ENCODE measurements at places on chromosomes 11 and 22. TPM values are rescaled to one million over a fixed set of nuclear protein-coding genes. Genes with fewer than 3 reads are reported as not detected.

Gene NFRKB
- 37.5 TPM for total RNA-seq

DNA sequence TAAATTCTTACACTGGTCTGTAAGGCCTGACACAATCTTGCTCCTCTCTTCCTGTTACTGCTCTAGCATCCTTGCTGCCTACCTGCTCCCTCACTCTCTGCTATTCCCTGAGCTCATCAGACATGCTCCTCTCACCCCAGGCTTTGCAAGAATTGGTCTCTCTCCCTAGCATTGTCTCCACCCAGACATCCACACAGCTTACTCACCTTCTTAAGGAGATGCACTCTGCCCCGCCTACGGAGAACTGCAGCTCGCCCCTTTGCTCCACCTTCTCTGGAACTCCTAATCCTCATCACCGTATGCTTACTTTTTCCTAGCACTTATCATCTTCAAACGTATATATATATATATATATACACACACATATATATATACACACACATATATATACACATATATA is 23.3 kb upstream of the TMPRSS5 start:
- no peak for DNase-seq

DNA sequence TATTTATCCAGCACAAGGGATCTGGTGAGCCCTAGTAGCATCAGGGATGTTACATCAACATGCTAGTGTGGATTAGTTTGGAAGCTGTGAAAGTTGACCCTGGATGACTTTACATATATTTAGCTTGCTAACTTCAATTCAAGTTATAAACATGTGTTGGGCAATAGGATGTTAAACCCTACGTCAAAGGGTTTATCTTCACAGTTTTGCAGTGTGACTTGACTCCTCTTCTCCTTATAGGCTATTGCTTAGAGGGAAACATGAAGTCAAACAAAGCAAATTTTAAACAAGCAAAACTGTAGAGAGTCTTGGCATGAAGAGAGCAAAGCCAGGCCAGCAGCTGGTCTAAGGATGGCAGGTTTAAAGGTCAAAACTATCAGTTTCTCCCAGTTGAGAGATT is 11.3 kb upstream of the CTSC start:
- no peak for DNase-seq

- no peak for DNase-seq
Observed at GRCh38 chr11:16895306-16895705, 118.9 kb downstream of the PLEKHA7 start.

- DNase-seq, result no peak
Observed at GRCh38 chr11:58941838-58942237, 2.5 kb downstream of the GLYATL1 start.

Gene RBX1
- total RNA-seq, result 88.8 TPM

Gene FBLN1
- total RNA-seq, result not detected

DNA sequence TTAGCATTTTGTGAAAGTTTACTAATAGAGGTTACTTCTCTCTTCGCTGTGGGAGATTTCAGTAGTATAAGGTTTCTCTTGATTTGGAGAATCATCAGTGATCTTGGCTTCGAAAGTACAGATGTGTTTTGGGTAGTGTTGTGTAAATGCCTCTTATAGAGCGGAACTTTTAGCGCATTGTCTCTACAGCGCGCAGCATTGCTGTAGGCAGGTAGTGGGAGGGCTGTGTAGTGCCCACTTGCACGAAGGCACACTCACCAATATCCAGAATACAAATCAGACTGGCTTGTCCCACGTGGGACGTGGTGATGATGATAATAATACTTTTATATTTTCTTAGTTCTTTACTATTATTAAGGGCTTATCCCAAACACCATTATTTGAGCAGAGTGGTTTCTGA is 51.4 kb downstream of the FAM83F start:
- no peak for DNase-seq

DNA sequence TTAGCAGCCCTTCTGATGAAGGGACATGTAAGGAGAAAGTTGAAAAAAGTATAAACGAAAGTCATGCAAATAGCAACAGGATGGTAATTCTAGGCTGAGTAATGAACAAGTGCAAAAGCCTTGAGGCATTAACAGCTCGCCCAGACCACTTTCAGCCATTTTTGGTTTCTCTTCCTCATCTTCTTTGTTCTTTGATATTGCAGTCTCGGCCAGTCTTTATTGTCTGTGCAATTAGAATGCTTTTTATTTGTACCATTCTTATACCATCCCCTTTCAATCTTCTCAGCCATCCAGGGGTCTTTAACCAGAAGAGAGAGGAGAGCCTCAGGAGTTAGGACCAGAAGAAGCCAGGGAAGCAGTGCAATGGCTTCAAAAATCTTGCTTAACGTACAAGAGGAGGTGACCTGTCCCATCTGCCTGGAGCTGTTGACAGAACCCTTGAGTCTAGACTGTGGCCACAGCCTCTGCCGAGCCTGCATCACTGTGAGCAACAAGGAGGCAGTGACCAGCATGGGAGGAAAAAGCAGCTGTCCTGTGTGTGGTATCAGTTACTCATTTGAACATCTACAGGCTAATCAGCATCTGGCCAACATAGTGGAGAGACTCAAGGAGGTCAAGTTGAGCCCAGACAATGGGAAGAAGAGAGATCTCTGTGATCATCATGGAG is 7.3 kb downstream of the TRIM34 start:
- DNase-seq, result no peak

DNA sequence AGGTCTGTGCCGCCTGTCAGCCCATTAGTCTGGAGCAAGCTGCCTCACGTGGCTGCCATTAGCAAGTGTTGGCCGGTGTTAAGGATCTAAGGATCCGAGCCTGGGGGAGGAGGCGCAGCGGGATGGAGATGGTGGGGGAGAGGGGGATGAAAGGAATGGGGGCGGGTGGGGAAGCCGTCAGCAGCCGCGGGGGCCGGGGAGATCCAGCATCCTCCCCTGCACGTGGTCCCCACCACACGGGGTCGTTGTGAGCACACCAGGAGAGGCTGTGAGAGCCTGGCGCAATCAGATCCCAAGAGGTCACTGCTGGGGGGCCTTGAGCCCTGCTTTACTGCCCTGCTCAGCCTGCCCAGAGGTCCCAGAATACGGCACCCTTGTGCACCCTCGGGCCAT is 7.3 kb downstream of the CABP7 start:
- no peak for DNase-seq

Gene IL18
- not detected for total RNA-seq

Gene IGSF9B
- 15.2 TPM for total RNA-seq

GRCh38 chr11:46410021-46410420 is 18.4 kb upstream of the CHRM4 start:
- no peak for DNase-seq

- no peak for DNase-seq
Observed at GRCh38 chr11:16807306-16807705, 68.9 kb downstream of the C11orf58 start.

DNA sequence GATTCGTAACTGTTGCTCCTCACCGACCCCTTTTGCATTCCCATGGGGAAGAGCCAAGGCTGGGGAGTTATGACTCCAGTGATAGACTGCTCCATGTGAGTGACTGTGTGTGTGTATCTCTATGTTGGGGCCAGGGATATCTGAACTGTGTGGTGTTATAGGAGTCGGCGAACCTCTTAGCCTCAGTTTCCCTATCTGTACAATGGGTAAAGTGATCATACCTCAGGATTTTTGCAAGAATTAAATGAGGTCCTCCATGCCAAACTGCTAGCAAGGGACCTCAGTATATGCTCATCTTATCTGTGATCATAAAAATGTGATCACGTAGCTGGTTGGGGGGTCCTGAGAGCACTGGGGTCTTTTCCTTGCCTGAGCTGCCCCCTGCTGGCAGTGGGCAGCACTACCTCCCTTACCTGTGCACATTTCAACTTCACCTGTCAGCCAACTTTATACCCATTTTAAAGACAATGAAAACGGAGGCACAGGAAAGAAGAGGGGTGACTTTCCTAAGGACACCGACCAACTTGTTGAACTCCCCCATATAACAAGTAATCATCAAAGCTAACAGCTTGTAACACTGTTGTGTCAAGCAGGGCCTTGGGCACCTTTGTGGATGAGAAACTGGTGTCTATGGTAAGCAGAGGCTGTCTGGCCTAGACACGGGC is 1.4 kb upstream of the DPP3 start:
- DNase-seq, result peak; percentile 17

- no peak for DNase-seq
Observed at GRCh38 chr11:80990885-80991284, 1550.1 kb upstream of the TENM4 start.

- no peak for DNase-seq
Observed at GRCh38 chr11:115984228-115984627, 480.0 kb upstream of the CADM1 start.

GRCh38 chr11:100013011-100013410 is 674.1 kb upstream of the ARHGAP42 start:
- DNase-seq, result no peak

Gene DBX1
- total RNA-seq, result not detected

DNA sequence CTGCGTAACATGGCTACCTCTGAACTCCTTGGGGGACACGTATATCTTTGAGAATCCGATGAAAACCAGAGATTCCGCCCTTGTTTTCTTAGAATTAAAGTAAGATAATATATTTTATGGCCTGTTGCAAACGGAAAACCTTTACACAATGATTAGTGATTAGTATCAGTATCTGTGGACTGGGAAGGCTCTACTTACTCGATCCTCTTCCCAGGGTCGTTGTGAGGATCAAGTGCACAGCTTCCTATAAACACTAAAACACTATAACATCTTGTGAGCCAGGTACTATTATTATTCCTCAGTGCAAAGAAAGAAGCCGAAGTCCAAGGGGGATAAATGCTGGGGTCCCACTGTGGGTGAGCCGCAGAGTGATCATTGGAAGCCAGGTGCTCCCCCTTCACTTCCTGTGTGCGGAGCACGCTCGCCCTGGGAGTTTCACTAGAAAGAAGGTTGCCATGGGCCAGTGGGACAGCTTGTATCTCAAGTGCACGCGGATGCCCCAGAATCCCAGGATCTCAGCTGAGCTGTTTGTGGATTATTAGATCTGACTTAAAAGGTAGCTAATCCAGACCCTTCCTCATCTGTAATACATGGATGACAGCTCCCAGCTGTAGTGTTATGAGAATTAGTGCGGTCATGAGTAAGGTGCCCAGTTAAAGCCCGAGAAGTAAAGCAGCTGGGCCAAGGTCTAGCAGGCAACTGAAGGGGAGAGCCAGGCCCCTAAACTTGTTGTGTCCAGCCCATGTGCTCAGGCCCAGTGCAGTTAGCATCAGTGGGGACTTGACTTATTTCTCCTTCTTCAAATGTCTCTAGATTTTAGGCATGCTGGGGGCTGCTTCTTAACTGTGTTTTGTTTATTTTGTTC is 839 bp downstream of the CBY1 start:
- peak; percentile 24 for DNase-seq

GRCh38 chr11:133509924-133510697 is 22.2 kb downstream of the OPCML start:
- DNase-seq, result no peak

DNA sequence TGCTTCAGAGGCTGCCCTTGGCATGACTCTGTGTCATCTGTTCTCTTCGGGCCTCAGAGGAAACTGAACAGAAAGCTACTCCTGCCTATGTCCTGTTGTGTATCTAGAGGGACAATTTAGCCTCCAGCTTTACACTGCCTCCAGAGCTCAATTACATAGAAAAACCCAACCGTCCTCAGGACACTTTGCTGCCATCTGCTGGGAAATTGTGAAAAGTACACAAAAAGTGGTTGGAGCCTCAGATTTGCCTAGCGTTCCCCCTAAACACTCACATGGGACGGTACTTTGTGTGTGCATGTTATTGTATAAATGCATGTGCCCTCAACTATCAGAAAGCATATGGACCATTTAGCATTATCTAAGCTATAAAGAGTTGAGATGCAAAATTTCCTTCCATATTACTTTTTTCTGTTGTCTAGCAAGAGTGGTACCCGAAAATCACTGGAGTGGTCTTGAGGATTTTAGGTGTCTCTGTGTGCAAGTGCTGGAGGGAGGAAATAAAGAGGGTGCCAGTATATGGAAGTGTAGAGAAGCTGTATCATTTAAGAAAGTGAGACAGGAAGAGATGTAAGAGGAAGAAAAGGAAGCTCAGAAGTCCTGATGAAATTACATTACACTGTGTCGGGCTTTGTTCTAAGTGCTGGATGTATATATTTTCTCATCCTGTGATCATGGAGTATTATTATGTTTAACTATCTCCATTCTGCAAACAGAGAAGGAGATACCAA is 8.7 kb upstream of the MS4A4E start:
- DNase-seq, result peak; percentile 4

Gene SCUBE2
- total RNA-seq, result 0.47 TPM

DNA sequence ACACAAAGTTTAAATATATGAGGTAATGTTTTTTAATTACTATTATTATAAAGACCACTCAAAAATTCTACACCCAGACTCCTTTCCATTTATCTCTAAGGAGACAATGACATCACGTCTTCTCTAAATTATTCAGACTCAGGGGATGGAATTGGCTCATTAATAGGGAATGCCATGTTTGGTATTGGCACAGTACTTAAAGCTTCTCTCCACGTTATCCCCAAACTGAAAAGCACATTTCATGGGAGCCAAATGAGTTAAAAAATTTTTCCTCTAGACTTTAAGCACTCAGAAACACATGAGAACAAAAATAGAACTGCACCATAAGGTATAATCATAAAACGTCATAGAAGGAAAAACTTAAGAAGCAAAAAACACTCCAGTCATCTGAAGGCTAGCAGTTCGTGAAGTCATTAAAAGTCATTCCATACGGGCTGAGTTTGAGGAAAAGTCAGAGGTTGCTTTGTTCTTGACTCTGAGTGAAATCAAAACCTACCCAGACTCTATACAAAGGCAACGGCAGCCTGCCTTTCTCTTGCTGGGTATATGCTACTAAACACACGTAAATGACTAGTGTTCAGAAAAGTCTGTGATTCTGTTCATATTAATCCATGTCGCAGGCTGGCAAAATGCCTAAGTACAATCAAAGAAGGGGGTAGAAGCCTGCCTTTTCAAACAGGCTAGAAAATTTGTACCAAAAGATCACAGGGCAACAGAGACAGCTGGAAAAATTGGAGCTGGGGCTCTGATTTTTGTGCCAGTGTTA is 8.7 kb upstream of the MPPED2 start:
- DNase-seq, result no peak

DNA sequence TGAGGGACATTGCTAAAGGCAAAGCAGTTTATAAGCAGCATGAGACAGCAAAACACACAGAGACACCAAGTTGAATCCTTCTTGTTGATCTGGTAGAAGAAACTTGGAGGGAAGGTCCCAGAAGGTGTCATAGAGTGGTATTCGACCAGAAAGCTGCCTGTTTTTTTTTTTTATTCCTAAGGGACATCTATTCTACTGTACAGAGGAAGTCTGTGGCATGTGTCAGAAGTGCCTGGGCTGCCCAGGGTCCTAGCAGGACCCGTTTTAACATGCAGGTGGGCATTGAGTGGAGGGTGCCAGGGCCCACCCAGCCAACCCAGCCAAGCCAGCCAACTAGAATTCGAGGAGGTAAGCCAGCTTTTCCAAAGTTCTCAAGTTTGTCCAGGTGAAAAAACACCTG is 68.0 kb upstream of the ATXN10 start:
- DNase-seq, result no peak
